ENCODE measurements at places on chromosomes 4 and X. TPM values are rescaled to one million over a fixed set of nuclear protein-coding genes. Genes with fewer than 3 reads are reported as not detected.

- no peak for DNase-seq
Measured at GRCh38 chr4:1164040-1164439, 8.3 kb downstream of the SPON2 start.

DNA sequence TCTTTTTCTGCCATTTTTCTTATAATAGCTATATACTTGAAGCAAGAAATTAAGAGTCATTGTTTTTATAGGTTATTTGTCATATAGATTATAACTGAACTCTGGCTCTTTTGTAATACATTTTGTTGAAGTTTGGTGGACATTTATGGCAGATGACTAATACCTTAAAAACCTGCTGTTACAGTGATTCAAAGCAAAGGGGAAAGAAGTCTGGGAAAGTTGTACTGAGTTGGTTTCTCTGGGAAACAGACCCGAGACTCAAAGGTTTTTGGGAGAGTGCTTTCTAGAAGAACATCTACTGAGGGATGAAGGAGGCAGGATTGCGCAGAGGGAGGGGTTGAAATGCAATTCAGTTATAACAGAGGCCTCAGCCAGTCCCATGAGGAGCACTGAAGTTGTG lies 35.9 kb downstream of the NAP1L5 start:
- DNase-seq: no peak

DNA sequence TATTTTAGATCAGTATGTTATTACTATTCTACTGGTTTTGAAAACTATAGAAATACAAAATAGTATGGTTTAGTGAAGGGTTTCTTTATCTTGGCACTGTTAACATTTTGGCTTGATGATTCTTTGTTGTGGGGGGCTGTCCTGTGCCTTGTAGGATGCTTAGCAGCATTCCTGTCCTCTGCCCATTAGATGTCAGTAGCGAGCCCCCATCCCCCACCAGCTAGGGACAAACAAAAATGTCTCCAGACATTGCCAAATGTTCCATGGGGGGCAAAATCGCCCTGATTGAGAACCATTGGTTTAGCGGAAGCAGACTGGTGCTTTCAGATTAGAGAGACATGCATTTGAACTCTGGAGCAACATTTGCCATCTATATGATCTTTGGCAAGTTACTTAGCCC lies 23.3 kb downstream of the SPARCL1 start:
- DNase-seq: no peak

GRCh38 chr4:137703195-137703594 lies 170.9 kb upstream of the PCDH18 start:
- no peak for DNase-seq

Gene AFM
- polyA plus RNA-seq: 0.13 TPM

Gene TMEM35A
- 0.03 TPM for polyA plus RNA-seq

Gene CCKAR
- not detected for polyA plus RNA-seq

Measured in HepG2 (cell line).